ENCODE measurements at places on chromosomes 7 and 10.

GRCh38 chr7:37112876-37113275 is 335.8 kb downstream of the ELMO1 start:
- no peak for DNase-seq

DNA sequence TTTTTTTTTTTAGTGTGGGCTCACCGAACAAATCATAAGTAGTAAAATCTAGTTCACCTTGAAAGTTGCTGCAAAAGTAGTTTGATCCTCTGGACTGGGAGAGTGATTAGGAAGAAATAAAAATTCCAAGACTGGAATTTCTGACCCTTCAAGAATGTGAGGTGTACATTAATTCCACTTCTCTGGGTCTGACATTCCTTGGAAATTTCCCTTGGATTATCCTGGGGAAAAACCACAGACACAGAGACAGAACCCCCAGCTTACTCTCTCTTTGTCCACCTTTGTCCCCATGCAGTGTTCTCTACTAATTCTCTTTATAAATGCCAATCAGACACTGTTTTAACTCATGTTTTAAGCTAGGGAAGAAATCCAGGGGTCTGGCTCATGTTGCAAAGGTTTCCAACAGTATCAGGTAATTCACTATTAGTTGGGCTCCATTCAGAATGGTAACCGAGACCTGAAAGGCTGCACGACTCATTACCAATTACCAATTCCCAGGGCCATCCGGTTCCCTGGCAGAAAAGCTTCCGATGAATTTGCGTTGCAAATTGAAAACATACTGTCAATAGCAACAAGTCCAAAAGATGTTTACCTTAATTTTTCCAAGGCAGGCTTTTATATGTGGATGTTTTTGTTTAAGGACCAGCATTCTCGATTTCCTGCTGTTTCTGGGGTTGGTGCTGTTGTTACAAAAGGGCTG is 86.3 kb downstream of the BAMBI start:
- DNase-seq, result no peak

DNA sequence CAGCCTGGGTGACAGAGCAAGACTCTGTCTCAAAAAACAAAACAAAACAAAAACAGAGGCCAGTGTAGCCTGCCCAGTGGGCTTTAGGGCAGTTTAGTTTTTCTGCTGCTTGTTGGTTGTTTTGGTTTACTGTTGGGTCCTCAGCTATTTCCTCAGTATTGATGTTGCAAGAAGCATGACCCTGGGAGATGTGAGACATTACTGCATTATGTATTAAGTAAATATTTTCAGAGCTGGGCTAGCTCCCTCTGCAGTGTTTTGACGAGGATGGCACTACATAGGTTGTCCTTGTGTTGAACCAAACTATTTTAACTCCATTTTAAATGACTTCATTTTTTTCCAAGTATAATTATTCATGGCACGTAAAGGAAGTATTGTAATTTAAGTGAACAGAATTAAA is 4.8 kb downstream of the AKAP9 start:
- no peak for DNase-seq

DNA sequence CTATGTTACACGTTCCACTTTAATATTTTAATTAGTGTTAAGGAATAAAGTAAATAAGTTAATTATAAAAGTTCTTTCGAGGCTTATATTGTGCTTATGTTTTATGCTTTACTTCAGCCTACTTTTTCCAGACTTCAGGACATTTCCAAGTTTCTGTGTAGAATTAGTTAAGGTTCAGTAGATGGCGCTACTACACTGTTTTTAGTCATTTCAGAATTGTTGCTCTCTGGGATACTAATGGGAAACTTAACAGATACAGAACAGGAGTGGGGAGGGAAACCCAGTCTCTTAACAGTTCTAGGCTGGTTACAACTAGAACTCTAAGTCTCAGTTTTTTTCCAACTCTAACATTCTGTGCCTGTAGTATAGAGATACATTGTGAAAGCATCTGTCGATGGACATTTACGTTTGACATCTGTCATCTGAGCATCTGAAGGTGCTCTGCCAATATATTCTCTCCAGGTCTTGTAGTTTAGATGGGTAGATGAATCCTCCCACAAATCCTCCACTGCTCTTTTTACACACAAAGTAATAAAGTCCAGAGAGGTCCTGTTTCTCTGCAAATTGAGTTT is 56.8 kb upstream of the FAM171A1 start:
- no peak for DNase-seq

- DNase-seq, result no peak
Observed at GRCh38 chr10:33743429-33743857, 409.0 kb upstream of the NRP1 start.
